ENCODE measurements at places on chromosomes 16 and 17.
A peak's percentile ranks its signal among the peaks of the same experiment; 100 is the strongest.

DNA sequence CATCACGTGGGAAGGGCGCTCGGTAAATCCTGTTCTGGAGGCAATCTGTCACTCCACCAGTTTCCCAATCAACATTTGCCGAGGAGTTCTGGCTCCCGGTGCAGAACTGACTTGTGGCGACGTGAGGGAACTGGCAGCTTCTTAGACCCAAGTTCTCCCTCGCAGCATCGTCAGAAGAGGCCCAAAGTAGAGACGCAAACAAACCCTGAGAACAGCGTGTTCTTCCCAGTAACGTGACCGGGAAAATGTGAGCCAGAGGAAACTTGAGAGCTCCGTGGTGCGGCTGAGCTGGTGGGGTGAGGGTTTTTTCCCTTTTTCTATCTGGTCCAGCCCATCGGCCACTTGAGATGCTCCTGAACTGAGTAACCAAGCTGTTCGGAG is 158.9 kb upstream of the CACNG5 start:
- DNase-seq: no peak

GRCh38 chr17:30947796-30948195 is 23.0 kb upstream of the RNF135 start:
- DNase-seq: no peak

- peak; percentile 64 for DNase-seq
These were observed 297.7 kb downstream of the SEC14L1 start for GRCh38 chr17:77438241-77439188.

GRCh38 chr17:13212860-13213259 is 195.0 kb upstream of the ELAC2 start:
- DNase-seq: no peak

GRCh38 chr16:87295259-87295658 is 21.9 kb downstream of the C16orf95 start:
- peak; percentile 3 for DNase-seq

- no peak for DNase-seq
These were observed 25.6 kb upstream of the MTSS2 start for GRCh38 chr16:70711211-70712031.

DNA sequence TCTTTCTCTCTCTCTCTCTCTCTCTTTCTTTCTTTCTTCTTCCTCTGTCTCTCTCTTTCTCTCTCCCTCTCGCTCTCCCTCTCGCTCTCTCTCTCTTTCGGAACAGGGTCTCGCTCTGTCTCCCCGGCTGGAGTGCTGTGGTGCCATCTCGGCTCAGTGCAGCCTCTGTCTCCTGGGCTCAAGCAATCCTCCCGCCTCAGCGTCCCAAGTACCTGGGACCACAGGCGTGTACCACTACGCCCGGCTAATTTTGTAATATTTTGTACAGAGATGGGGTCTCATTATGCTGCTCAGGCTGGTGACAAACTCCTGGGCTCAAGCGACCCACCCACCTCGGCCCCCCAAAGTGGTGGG is 12.7 kb upstream of the KLHDC4 start:
- no peak for DNase-seq

DNA sequence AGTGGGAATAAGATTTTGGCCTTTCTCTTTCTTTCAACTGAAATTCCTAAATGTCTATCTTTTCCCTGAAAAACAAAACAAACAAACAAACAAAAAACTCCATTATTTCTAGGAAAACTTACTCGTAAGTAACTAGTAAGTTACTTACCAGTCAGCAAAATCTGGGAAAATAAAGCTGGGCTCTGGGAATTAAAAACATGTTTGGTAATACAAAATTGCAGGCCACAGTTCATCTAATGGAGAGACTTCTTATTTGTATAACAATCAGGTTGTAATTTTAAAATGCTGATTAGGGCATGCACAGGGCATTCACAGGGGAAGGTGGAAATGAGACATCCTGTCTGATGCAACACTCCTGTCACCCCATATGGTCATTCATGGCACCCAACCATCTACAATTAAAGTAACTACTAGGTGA is 3.8 kb upstream of the WIPI1 start:
- no peak for DNase-seq

DNA sequence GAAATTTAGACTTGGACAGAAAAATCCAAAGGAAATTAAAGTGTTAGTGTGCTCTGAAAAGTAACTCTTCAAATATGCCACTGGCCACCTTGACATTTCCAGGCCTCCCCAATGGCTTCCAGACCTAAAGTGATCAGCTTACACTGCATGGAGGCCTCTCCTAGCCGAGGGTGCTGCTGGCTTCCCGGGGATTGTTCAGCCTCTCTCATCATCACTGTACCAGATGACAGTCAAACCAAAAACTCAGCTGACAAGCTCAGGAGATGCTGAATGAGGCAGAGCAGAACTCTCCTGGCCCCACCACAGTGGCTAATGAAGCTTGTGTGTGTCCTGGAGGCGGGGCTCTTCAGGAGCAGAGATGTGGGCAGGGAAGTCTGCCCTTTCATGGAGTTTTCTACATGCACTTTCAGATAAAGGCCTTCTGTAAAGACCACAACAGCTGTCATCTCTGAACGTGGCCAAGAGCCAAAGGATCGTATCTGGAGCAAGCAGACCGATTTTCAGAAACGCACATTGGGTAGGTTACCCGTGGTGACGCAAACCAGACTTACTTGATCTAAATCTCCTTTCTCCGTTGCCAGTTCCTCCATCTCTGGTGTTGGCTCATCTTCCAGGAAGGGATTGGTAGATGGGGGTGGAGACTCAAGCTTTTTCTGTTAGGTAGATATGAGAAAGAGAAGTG is 113.3 kb downstream of the VPS53 start:
- no peak for DNase-seq

DNA sequence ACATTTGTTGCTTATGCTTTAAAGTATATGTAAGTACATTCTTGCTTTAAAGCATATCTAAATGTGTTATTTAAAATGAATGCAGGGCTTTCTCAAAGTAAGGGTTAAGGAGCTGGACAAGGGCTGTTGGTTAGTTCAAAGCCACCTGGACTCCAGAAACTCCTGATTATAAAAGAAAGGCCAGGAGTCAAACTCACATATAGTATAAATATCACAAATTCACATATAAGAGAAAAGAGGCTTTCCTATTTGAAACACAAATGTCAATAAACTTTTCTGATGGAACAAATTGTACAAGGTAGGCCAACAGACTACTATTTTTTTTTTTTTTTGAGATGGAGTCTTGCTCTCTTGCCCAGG is 84.5 kb upstream of the CORO6 start:
- DNase-seq: no peak

DNA sequence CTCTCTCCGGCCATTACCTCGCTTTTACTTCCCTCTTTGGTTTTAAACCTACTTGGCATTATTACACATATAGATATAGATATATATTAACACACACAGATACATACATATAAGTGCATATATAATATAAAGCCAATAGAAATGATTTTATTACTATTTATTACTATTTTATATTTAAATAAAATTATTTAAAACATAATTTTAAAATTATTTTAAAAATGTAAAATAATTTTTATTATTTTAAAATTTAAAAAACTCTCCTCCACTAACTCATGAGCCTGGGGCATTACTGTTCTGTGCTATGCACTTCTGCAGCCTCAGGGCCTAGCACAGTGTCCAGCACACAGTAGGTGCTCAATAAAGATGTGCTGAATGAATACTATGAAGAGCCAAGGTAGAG is 200.9 kb downstream of the SLC39A11 start:
- DNase-seq: no peak

DNA sequence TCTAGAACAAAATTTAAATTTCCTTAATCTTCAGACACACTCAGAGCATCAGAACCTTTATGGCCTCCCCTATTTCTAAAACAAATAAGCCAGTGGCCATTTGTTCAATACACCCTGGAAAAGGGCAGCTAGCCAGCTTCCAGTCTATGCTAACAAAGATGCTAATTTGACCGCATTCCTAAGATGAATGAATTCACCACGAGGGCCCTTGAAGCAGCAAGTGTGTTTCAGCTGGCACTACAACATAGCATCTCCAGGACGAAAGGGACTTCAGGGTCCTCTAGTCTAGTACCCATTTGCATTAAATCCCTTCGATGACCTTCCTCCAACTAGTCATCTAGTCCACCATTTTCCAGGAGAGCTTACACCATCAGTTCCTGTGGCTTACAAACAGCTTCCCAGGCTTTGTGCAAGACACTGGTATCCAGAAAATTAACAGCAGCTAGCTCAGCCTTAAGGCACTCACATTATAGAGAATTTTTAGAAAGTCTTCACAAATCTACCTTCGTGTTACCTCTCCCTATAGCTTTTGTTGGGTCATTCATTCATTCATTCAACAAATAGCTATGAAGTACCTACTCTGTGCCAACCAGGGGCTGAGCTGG is 10.9 kb downstream of the KRT37 start:
- no peak for DNase-seq

GRCh38 chr17:148757-149156 is 11.4 kb downstream of the SCGB1C2 start:
- DNase-seq: no peak

Data from suppressor macrophage treated with lipopolysaccharide for 4 hours (primary cell).